ENCODE measurements at places on chromosomes 5 and 9.

- no peak for DNase-seq
These were observed 401.3 kb downstream of the ENC1 start for GRCh38 chr5:74239261-74239660.

- no peak for DNase-seq
These were observed 11.1 kb upstream of the CDC42SE2 start for GRCh38 chr5:131252824-131253171.

DNA sequence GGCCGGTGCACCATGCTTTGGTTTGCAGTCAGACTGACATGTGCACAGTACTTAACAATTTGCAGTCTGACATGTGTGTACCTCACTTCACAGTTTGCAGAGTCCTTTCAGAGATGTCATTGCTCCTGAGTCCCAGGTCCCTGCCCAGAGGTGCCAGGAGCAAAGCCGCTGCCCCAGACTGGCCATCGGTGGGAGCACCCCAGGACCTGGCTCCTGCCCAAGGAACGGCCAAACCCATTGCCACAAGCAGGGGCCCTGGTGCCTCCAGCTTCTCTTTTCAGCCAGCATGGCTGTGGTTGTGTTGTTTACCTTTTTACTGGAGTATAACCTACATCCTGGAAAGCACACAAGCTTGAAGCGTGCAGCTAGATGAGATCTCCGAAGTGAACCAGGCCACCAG is 28.6 kb downstream of the RASGEF1C start:
- no peak for DNase-seq

- DNase-seq: no peak
These were observed 144.0 kb upstream of the PLPPR1 start for GRCh38 chr9:100884518-100884917.

- DNase-seq: no peak
These were observed 26.4 kb downstream of the FBXL7 start for GRCh38 chr5:15526413-15526812.

DNA sequence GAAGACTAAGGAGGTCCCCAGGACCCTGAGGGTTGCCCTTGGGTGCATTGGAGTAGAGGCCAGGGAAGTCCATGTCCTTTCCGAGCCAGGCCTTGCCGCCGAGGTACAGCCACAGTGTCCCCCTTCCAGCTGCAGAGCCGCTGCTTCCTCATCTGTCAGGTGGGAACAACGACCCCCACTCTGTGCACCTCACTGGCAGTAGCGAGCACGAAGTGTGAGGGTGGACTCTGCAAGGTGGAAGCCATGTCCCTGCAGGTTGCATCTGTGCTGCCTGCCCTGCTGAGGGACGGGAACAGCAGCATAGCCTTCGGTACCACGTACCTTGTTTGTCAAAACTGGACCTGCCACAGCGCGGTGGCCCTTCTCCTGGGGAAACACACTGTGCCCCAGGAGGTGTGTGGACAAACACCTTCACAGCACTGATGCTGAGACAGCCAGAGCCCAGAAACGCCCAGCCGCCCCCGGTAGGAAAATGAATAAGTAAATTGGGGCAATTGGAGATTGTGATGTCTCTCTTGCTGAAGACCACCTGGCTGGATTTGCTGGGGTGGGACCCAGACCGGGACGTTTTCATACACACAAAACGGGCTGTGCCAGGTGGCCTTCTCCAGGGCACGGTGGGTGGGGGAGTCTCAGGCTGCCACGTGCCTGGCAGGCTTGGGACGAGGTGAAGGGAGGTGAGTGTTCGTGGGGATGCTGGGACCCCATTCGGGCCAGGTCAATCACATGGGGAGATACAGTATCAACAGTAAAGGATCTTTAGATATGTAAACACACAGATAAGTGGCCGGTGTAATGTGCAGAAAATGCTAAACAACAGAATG is 157.3 kb downstream of the RXRA start:
- no peak for DNase-seq

DNA sequence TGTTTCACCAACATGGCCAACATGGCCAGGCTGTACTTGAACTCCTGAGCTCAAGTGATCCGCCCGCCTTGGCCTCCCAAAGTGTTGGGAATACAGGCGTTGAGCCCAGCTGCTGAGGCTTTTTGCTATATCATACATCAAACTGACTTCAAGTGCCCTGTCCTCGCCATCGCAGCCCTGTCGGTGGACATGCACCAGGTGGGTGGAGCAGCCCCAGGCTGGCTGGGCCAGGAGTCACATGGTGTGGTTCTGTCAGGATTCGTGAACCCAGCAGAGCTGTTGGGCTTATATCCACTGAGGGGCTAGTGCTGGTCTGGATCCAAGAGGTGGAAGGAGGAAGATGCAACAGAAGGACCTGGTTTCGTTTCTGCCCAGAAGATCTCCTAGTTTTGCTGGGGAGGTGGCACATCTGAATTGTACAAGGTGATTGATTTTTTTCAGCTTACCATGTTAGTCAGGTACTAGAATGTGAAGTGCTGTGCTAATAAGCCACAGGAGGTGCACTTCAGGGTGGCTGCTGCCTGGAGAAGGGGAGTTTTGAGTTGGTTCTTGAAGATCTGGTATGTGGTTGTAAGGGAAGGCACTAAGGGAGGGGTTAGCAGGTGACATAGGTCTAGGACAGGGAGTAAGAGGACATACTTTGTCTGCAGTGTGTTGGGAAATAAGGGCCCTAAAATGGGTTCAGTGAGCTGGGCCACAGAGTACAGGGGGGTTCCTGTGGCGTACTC is 16.1 kb downstream of the PCBD2 start:
- no peak for DNase-seq

DNA sequence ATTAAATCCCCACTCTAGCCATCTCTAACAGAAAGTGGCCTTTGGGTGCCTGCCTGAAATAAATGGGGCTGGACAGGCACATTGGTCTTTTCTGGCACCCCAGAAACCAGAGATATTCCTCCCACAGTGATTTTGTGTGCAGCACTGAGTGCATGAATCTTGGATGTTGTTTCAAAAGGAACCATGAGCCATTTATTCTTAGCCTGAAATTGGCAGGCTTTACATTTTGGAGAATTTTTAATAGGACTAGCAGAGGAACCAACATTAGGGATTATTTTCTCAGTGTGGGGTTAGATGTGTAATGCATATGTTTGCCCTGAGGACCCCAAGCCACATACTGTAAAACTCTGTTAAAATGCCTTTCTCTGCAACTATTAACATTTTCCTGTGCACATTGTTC is 451.3 kb downstream of the NFIB start:
- DNase-seq: no peak

DNA sequence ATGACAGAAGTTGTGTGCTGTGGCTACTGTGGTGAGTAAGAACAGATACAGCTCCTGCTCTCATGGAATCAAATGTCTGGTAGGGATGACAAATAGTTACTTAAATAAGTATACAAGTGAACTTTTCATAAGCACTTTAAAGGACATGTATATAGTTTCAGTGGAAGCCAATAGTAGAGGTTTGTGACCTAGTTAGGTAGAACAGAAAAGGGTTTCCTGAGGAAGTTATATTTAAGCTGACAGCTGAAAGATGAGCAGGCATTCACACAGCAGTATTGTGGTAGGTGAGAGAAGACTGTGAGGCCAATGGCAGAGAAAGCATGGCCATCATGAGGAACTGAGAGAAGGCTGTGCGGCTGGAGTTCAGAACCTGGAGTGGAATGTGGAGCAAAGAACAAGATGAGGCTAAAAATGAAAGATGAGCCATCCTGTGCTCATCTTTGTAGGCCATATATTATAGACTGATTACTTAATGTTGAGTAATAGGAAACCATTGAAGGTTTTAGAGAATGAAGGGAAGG is 15.4 kb downstream of the FAM174A start:
- no peak for DNase-seq

GRCh38 chr9:136002881-136003280 is 41.7 kb upstream of the UBAC1 start:
- DNase-seq: no peak

- DNase-seq: no peak
These were observed 50.8 kb downstream of the CTSL start for GRCh38 chr9:87776481-87777379.

Measured in NCI-H2171 (cell line).